ENCODE measurements at places on chromosomes 11 and 22.

DNA sequence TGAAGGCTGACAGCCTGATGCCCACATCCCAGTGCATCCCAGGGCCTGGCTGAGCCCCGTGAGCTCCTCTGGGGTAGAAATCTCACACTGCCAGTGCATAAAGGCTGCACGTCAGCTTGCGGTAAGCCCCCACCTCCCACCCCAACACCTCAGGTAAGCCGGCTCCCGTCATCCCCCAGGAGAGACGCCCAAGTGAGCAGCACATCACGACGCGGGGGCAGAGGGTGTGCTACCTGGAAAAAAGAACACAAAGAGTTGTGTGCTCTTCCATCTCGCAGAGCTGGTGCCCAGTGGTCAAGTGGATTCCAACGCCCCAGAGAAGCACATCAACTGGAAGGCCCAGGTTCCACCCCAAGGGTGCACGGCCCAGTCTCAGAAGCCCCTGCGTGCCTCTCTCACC is 50.0 kb downstream of the IGSF9B start:
- DNase-seq: no peak

DNA sequence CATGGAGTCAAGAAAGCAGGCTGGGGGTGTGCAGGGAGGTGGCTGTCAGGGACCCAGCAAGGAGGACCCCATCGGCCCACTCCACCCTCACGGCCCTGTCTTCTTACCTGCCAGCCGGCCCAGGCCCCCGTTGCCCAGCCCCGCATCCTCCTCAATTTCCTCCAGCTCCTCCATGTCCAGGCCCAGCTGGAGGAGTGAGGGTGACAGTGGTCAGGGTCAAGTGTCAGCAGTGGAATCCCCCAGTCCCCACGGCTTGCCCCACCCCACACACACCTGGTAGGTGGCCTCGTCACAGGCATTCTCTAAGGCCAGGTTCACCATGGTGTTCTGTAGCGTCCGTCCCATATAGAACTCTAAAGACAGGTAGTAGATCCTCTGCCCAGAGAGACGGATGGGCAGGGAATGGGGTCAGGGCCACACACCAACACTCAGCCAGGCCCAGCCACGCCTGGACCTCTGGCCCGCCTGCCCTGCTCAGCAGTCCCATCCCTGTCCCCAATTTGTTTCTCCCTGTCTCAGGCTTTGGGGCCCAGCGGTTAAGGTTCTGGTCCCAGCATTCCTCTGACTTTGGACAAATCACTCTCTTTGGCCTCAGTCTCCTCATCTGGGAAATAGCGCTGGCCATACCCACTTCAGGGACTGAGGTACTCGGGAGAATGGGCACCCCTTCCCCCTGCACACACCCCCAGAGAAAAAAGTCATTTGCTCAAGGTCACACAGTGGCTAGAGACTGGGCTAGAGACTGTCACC is 1.3 kb downstream of the PYGM start:
- DNase-seq: no peak

- no peak for DNase-seq
Measured at GRCh38 chr11:267491-267994, 10.7 kb upstream of the NLRP6 start.

DNA sequence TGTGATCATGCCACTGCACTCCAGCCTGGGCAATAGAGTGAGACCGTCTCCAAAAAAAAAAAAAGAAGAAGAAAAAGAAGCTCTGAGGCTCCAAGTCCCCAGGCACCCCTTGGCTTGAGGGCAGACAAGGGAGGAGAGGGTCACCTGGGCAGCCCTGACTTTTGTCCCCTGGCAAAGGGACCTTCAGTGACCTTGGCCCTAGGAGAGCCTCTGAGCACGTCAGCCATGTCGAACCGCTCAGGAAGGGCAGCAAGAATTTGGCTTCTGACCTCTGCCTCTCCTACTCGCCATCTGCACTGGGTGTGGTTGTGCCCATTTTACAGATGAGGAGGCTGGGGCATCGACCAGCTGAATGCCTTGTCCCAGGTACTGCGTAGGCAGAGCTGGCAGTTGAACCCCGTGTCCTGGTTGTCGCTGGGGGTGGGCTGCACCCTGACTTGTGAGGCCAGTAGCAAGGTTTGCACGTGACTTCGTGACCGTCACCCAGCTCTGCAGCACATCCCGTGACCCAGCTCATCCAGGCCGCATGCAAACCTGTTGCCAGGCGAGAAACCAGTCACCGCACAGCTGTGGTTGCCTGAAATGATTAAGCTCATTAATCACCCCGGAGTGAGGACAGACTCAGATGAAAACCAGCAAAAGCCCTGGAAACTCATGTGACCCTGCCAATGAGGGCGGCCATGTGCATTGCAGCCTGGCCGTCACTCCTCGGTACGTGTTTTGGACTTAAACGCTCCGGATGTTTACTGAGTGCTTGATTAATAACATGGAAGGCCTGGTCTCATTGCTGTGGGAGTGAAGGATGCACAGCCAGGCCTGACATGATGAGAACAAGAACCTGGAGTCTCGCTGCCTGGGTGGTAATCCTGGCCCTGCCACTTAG is 47.7 kb upstream of the PPP6R3 start:
- no peak for DNase-seq

GRCh38 chr22:42473484-42474193 is 41.4 kb upstream of the NFAM1 start:
- DNase-seq: peak; percentile 86

- no peak for DNase-seq
Measured at GRCh38 chr11:3375552-3375951, 3.4 kb downstream of the ZNF195 start.

GRCh38 chr11:64294774-64295173 is 3.7 kb downstream of the KCNK4 start:
- peak; percentile 62 for DNase-seq

DNA sequence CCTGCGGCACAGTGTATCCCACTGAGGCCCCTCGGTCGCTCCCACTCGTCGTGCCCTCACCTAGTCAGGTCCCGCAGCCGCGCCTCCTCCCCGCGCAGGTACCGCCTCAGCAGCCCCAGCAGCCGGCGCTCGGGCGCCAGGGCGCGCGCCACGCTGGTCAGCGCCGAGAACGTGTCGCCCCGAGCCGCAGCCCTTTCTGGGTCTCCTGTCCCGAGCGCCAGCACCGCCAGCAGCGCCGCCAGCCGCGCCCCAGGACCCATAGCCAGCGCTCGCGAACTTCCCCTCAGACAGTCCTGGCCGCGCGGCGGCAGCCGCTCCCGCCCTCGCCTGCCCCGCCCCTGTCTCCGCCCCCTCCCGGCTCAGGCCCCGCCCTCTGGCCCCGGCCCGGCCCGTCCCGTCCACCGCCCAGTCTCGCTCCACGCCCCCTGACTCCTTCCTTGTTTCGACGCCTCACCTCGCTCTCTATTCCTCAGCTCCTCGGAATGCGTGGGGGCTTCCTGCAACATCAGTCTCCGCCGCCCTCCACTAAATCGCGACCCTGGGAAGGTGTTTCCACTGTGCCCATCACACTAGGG is at the start of gene P4HA3:
Gene P4HA3 (minus strand): TSS at position 289 of the 575 bp plus-strand sequence. CDS start 29 bp downstream, at position 260.
- no peak for DNase-seq

Measured in brain (organoid and tissue), 16 donors.